ENCODE measurements at places on chromosomes 6 and 20.

DNA sequence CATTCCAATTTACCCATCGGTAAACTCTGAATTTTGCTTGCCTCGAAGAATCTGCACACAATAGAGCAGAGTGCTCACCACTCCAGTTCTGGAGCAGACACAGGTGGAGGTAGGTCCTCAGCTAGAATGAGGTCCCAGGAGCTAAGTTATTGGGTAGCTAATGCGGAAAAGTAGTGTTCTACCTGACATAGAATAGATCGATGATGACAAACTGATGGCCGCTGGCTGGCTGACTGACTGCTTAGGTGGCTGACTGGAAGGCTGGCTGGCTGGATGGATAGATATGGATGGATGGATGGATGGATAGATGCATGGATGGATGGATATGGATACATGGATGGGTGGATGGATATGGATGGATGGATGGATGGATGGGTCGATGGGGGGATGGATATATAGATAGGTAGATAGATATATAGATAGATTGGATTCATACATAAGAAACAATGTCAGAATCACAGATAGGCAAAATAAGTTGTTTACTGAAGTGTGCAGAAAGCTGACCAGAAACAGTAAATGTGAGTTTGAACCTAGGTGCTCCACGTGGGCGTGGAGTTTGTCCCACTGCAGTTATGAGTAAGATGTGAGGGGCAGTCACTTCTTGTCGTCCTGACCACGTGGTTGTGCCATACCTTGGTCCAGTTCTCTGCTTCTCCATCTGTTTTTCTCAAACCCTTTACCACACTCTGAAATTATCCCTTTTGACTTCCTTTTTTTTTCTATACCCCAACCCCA, 62.1 kb downstream of the TBXT start:
- no peak for DNase-seq

DNA sequence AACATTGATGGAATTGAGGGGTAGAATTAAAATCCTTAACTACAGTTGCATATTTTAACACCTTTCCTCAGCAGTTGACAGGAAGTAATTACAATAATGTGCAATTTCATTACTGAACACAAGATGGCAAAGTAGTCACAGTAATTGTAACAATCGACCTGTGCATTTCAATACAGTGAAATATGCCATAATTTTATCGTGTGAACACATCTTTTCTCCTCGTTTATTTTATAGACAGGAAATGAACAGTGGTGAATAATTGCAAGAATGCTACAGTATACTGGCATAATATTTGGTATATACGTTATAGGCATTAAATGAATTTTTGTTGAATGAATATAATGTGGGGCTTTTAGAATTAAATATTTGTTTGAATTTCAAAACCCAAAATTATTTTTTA, 25.0 kb downstream of the CYB5R4 start:
- DNase-seq = no peak

DNA sequence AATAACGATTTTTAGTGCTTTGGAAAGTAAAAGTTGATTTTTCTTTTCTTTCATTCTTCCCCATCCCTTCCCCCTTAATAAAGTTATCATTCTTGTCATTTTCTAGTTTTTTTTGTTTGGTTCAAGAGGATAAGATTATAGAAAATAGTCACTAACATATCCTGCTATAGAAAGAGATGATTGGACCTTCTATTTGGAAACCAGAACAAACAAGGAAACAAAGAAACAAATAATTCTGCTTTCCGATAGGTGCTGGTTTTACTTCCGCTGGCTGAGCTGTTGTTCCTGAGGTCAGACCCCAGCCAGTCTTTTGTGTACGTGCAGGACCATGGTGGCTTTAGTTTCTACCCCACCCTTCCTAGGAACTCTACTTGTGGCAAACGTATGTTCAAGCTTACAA, at the start of gene CDH26:
CDH26 (plus strand) TSS at position 301 of the 400 bp plus-strand sequence. CDS start 304 bp downstream, outside the sequence.
- DNase-seq = no peak

GRCh38 chr6:69265706-69266105, 531.1 kb downstream of the LMBRD1 start:
- no peak for DNase-seq

- no peak for DNase-seq
Observed at GRCh38 chr6:124297507-124297906, 493.8 kb downstream of the NKAIN2 start.

DNA sequence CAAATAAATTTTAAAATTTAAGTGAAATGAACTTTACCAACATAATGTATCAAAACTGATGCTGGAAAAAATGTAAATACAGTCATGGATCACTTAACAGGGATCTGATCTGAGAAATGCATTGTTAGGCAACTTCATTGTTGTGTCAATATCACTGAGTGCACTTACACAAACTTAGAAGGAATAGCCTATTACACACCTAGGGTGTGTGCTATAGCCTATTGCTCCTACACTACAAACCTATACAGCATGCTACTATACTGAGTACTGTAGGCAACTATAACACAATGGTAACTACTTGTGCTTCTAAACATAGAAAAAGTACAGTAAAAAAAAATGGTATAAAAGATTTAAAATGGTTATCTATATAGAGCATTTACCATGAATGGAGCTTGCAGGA, 104.5 kb downstream of the DCDC2 start:
- no peak for DNase-seq

DNA sequence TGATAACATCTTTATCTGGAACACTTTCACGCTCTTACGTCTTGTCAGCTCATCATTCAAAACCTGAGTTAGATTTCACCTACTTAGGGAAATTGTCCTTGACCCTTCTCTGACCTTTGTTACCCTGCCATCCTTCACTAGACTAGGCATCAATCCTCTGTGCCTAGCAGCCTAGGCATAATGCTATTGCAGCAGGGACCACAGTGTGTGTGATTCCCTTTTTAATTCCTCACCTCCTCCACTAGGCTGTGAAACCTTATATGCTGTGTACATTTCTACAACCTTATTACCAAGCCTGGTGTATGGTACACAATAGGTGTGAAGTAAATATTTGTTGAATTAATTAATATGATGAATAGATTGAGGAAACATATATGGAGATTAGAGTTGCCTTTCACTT, 66.7 kb upstream of the DEFB112 start:
- no peak for DNase-seq

GRCh38 chr6:108163267-108163643, 2.6 kb upstream of the NR2E1 start:
- DNase-seq = no peak

Data from stimulated activated CD8-positive, alpha-beta memory T cell treated with anti-CD3 and anti-CD28 coated beads, Interleukin-12 subunit alpha, Interleukin-12 subunit beta, amount 100 ng/mL, for 1 hour (primary cell).